NCI-H1105 (cell line): ENCODE measurements at places on chromosomes 2 and 18.

- peak; percentile 41 for DNase-seq
Measured at GRCh38 chr2:72145289-72145657, 2.4 kb downstream of the CYP26B1 start.

GRCh38 chr18:79687806-79688205, 8.2 kb downstream of the CTDP1 start:
- no peak for DNase-seq

- DNase-seq, result no peak
Measured at GRCh38 chr18:12458771-12459170, 51.0 kb downstream of the PRELID3A start.

DNA sequence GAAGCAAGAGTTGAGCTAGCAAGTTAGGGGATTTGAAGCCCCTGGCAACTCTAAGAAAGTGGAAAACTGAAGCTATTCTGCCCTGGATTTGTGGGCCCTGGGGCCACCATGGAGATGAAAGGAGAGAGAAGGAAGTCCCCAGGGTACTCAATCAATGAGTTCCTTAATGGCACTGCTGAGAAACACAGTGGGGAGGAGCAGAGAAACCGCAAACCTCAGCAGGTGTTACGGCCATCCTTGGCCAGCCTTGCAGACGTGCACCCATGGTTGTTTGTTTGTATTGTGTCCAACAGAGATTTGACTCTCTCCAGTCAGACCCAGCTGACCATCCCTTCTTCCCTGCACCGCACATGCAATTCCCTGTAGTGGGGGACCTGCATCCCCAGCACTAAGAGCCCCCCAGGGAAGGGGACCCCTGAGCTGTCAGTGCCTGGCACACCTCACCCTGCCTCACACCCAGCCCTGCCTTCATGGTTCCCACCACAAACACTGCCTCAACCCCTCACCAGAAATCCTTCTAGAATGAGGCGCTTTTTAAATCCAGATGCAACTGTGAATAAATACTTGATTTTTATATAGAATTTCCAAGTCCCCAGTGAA, 255.3 kb downstream of the SH3BP4 start:
- DNase-seq, result no peak

GRCh38 chr2:169160926-169161481, 91.6 kb downstream of the DHRS9 start:
- no peak for DNase-seq

DNA sequence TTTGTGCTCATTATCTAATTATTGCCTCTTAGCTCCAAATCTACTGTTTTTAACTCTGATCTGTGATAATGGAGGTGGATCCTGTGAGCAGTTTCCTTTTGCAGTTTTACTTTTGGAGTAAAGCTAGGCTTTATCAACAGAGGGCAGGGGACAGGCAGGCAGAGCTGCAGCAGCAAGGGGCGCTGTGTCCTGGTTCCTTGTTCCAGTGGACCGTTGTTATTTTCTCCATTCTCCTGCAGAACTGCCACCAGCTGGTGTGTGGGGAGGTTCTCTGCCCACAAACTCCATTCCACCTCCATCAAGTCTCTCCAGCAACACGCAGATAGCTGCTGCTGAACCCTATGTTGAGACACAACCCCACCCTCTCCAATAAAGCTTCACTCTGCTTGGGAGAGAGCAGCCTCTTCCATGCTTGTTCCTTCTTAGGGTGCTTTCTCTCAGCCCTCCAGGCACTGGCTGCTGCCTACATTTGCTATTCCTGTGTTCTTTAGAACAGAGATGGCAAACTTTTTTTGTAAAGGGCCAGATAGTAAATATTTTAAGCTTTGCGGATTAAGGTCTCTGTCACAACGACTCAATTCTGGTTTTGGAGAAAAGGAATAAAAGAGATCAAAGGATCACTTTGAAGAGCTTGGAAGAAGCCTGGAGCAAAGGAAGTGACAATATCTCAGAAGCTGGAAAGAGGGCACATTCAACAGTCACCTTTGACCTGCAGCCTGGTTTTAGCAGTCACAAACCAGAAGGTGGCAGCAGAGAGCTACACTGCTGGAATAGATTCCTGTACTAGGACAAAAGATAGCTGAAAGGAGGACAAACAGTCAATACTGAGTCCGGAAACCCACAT, 208.8 kb downstream of the CCDC178 start:
- DNase-seq, result peak; percentile 81
